Left ventricle myocardium inferior (tissue), 1 donor: ENCODE measurements at places on chromosomes 3 and 15. TPM values are rescaled to one million over a fixed set of nuclear protein-coding genes. Genes with fewer than 3 reads are reported as not detected.

DNA sequence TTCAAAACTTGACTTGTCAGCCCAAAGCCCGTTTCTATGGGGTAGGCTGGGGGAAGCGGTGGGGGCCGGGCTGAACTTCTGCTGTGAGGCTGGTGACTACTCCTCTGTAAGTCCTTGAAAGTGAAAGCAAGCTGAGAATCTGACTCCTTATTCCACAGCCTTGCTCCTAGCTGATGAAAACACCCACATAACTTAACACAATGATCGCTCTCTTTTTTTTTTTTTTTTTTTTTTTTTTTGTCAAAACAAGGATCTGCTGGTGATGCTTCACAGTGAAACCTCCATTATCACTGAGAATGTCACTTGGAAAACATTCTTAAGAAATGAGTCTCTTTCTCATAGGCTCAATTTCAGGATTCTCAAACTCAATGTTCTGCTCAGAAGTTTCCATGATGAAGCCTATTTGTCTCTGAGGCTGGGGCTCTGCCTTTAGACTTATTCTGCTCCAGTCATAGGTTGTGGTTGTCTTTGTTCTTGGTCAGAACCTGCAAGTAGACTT, 31.4 kb upstream of the TKT start:
- no peak for DNase-seq
- peaks cover 76% of the 10 kb centered on the region for H3K36me3 ChIP-seq
- H3K4me1 ChIP-seq: peaks cover 10% of the 10 kb centered on the region
- no peak overlapping the region for H3K27ac ChIP-seq
- H3K27me3 ChIP-seq: no peaks in the 10 kb centered on the region
- no peak overlapping the region for H3K4me3 ChIP-seq

DNA sequence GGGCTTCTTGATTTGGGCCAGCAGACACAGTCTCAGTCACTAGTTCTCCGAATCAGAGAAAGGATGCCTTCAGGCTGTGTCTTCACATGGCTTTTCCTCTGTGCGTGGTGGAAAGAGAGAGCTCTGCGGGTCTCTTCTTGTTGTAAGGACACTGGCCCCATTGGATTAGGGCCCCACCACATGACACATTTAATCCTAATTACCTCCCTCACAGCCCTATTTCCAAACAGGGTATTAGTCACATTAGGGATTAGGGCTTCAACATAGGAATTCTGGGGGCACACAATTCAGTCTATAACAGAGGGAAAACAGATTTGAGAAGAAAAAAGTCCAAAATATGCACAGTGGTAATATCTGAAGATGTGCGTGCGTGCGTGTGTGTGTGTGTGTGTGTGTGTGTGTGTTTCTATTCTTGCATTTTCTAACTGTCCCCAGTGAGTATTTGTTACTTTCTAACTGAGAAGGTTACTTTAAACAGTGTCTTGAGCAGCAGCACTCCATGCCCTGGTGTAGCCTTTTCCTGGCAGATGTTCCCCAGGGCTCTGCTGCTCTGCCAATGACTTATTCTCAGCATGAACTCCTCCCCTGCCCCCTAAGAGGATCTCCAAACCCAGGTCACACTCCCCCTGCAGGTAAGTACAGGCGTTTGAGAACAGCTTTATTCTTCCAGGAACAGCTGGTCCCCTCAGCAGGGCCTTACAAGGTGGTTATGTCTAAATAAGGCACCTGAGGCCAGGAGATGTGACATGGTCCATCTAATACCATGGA, 72.9 kb downstream of the RPL39L start:
- H3K4me3 ChIP-seq: no peak overlapping the region
- DNase-seq: no peak
- no peak overlapping the region for H3K27ac ChIP-seq
- H3K27me3 ChIP-seq: no peaks in the 10 kb centered on the region
- H3K36me3 ChIP-seq: peaks cover 17% of the 10 kb centered on the region
- H3K4me1 ChIP-seq: peaks cover 38% of the 10 kb centered on the region

- no peaks in the 10 kb centered on the region for H3K36me3 ChIP-seq
- H3K4me3 ChIP-seq: no peak overlapping the region
- DNase-seq: no peak
- no peak overlapping the region for H3K27ac ChIP-seq
- H3K4me1 ChIP-seq: no peaks in the 10 kb centered on the region
Observed at GRCh38 chr3:112327371-112327951, 5.5 kb upstream of the CD200 start.

The C3orf20 gene
- not detected for total RNA-seq

The LEKR1 gene
- total RNA-seq: 0.71 TPM

The CAMK1 gene
- 12.3 TPM for total RNA-seq

The LEO1 gene
- 9.7 TPM for total RNA-seq
